ENCODE measurements at places on chromosomes 3 and 15.

- DNase-seq: no peak
These were observed 90.3 kb downstream of the MEX3B start for GRCh38 chr15:81955382-81956062.

DNA sequence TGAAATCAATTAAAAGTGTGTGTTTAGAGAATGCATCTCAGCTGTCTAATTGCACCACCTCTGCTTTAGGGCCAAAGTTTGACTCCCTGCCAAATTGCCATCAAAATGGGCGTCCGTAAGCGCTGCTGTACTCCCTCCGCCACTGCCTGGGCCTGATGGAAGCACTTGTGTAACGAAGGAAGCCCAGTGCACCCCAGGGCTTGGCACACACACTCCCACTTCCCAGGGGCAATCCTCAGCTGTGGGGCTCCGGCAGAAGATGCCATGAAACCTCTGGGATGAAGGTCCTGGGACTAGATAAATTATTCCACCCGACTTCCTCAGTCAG is 137.8 kb downstream of the RORA start:
- DNase-seq: no peak

DNA sequence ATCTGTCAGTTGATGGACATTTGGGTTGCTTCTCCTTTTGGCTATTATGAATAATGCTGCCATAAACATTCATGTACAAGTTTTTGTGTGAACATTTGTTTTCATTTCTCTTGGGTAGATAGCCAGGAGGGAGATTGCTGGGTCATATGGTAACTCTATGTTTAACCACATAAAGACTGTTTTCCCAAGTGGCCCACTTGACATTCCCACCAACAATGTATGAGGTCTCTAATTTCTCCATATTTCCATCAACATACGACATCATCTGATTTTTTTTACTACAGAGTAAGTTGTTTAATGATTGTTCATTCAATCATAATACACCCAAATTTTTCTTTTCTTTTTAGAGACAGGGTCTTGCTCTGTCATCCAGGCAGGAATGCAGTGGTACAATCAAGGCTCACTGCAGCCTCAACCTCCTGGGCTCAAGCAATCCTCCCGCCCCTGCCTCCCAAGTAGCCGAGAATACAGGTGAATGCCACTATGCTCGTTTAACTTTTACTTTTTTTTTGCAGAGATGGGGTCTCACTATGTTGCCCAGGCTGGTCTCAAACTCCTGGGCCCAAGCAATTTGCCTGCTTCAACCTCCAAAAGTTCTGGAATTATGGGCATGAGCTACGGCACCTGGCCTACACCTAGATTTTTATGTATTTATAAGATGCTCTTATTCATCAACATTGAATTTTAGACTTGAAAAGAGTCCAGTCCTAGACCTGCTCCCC is 6.8 kb downstream of the IP6K1 start:
- peak; percentile 5 for DNase-seq

GRCh38 chr3:72872183-72872582 is 15.7 kb upstream of the GXYLT2 start:
- no peak for DNase-seq

DNA sequence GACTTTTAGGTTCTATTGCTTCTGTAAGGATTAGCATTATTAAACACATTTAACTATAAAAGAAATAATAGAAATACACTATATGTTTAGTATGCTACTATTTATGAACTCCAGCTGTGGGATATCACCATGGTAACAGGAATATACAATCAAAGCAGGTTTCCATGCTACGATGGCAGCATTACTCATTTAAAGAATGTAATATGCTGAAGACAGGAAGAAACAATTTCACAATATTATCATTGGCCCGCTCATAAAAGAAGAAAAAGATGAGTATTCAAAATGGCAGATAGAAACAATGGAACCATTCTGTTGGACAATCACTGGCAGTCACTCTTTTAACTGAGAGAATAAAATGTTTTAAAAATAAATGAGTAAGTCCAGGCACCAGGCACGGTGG is 153.4 kb downstream of the CBLB start:
- DNase-seq: no peak
